Neural crest cell (in vitro differentiated cells): ENCODE measurements at places on chromosomes 3 and 15.

GRCh38 chr3:69326855-69327300 is 59.0 kb downstream of the FRMD4B start:
- DNase-seq: no peak

- DNase-seq: no peak
Observed at GRCh38 chr3:163809540-163809993, 1268.7 kb downstream of the SI start.

GRCh38 chr3:40766396-40766795 is 241.6 kb downstream of the ZNF621 start:
- DNase-seq: no peak

GRCh38 chr3:32522682-32523081 is 20.0 kb upstream of the CMTM6 start:
- DNase-seq: no peak

DNA sequence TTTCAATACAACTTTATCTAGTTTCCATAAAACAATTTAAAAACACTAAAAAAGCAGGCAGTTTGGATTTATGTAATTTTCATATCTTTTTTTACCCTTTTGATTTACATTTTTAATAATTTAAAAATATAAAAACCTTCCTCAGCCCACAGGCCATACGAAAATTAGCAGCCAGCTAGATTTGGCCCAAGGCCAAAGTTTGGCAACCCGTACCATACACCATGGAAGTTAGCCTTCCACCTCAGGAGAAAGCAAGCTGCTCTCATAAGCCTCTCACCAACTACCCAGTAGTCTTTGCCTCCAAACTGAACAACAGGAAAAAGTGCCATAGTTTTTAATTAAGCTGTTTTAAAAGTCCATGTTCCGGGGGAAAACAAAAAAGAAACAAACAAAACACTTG is 107.3 kb upstream of the TRIM42 start:
- no peak for DNase-seq

GRCh38 chr3:195066441-195066841 is 204.5 kb downstream of the XXYLT1 start:
- DNase-seq: no peak

GRCh38 chr3:72523429-72524151 is 324.7 kb downstream of the SHQ1 start:
- DNase-seq: no peak

DNA sequence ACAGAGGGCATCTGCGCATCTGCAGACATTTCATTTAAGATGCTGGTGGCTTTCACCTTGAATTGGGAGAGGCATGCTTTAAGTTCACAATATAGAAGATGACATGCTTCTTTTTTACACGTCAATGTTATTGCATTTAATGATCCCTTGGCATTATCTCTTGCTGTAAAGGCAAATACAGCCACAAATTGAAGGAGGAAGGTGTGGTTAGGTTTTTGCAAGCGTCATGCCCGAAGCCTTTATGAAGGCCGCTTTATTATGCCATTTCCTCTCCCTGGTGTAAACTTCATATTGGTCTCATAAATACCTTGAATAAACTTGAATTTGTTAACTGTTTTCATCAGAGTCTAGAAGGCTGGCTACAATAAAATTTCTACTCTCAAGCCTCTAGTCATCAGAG is 212.7 kb downstream of the PDZRN3 start:
- no peak for DNase-seq

DNA sequence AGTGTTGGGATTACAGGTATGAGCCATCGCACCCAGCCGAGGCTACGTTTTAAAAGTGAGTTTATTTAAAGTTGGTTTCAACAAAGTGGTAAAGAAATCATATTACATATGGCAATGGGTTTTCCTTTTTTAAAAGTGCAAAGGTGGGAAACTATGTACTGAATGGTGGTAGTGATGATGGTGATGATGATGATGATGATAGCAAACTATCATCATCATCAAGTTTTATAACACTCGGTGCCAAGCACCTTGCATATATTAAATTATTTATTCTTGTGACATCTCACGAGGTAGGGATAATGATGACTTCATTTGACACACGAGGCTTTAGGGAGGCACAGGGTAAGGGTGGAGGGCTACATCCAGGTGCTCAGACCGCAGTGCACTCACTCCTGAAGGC is 64.3 kb downstream of the BDH1 start:
- no peak for DNase-seq

- no peak for DNase-seq
Observed at GRCh38 chr3:133400006-133400515, at the start of gene BFSP2. BFSP2 (plus strand) TSS chr3:133400056; CDS start chr3:133400084, 28 bp downstream.

DNA sequence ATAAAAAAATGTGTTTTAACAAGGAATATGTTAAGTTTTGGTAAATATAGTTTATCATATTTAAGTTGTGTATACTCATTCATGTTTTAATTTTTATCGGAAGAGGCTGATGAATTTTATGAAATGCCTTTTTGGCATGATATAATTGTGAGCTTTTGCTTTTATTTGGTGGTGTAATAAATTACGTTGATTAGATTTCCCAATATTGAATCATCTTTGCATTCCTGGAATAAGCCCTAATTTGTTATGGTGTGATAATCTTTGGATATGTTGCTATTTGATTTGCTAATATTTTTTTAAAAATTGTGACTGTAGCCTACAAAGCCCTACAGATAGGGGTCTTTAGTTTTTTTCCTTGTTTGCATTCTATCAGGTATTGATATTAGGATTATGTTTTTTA is 107.4 kb downstream of the IGF1R start:
- DNase-seq: no peak

GRCh38 chr3:55585856-55586255 is 98.8 kb upstream of the WNT5A start:
- DNase-seq: no peak
